ENCODE measurements at places on chromosomes 6 and 20. TPM values are rescaled to one million over a fixed set of nuclear protein-coding genes. Genes with fewer than 3 reads are reported as not detected.

C20orf96 gene
- total RNA-seq, result 0.98 TPM

PPP1R3G gene
- total RNA-seq, result 3.8 TPM

SYTL3 gene
- 10.5 TPM for total RNA-seq

- no peak for DNase-seq
These were observed 324 bp upstream of the LAMP5 start for GRCh38 chr20:9514072-9514460.

DNA sequence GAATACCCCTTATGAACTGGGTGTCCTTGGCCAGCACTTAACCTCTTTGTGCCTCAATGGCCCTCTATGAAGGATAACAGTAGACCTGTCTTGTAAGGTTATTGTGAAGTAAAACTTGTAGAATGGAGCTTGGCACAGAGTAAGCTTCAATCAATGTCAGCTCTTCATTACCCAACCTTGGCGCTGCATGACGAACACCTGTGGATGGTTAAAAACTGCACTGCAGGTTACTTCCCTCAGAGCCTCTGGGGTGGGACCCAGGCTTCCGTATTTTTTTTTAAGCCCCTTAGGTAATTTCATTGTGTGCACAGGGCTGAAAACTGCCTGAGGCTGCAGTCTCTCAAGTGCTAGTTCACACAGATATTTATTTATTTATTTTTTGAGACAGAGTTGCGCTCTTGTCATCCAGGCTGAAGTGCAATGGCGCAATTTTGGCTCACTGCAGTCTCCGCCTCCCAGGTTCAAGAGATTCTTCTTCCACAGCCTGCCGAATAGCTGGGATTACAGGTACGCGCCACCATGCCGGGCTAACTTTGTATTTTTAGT is 42.8 kb upstream of the SLC23A2 start:
- no peak for DNase-seq

DNA sequence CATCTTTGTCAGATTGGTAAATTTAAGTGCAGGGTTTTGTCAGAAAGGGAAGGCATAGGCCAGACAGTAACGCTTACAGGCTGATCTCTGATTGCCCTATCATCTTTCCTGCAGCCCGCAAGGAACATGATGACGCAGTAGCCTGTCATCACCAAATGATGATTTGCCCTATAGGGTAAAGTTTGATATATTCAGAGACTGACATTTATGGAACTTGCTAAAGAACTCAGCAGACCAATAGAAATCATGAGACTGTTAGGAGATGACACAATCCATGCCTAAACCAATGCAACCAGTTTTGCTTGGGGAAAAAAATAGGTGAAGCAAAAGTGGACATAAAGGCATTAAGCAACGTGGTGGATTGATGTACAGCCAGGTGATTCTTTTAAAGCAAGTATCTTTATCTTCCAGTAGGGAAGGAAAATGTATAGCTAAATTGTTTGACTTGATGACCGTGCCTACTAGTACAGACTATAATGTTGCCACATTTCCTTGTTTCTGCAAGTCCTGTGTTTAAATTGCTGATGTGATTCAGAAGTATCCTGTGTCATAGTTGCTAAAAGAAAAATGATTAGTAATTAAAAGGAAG is 2.4 kb downstream of the NUS1 start:
- peak; percentile 35 for DNase-seq

DNA sequence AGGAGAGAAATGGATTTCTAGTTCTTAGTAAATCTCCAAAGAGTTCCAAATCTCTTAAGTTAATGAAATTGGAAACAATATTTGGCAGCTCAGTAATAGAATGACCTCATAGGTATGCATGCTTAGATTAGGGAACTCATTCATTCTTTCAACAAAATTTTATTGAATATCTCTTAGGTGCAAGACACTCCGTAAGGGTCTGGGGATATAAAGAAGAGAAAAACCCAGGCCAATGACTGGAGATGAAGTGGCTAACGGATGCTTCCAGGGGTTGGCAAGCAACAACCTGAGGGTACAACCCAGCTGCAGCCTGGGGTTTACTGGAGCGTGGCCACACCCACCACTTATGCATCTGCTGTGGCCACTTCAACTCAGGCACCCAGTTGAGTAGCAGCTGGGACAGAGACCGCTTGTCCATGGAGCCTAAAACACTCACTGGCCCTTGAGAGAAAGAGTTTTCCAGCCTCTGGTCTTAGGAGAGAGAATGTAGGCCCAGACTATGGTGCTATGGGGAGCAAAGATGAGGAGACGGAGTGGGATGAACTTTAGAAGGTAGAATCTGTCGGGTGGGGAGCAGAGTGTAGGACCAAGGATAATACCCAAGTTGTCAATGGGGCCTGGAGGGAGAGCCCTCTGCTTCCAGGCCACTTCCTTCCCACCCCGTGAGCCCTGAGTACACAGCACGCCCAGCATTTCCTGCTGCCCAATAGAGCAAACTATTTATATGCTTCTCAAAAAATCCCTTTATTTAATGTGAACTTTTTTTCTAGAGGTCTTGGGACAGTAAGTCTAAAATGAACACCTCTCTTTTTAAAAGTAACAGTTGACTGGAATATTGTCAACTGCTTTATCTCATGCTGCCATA is 46.8 kb upstream of the PXDC1 start:
- DNase-seq, result no peak
